B cell (primary cell): ENCODE measurements at places on chromosomes 13 and 19. TPM values are rescaled to one million over a fixed set of nuclear protein-coding genes. Genes with fewer than 3 reads are reported as not detected.

GRCh38 chr13:105466376-105466775, 1069.1 kb downstream of the EFNB2 start:
- DNase-seq = no peak

- no peak for DNase-seq
Observed at GRCh38 chr13:44410328-44410859, 36.8 kb downstream of the SERP2 start.

Gene ZNF546
- 15.7 and 16.6 TPM in 2 replicates for total RNA-seq

DNA sequence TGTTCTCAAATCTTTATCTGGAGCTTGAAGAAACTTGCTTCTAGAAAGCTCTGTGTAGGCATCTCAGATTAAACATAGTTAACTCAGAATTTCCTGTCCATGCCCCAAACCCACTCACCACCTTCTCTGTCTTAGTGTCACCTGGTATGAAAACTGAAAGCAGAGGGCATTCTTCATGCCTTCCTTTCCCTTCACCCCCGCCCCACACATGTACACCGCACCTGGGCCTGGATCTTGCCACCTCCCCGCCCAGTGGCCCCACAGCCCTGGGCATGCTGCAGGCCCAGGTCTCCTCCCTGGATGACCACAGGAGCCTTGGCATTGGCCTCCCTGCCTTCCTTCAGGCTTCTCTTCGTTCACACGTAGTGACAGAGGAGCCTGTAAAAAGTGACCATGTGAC, 15.8 kb downstream of the CFAP97D2 start:
- no peak for DNase-seq

DNA sequence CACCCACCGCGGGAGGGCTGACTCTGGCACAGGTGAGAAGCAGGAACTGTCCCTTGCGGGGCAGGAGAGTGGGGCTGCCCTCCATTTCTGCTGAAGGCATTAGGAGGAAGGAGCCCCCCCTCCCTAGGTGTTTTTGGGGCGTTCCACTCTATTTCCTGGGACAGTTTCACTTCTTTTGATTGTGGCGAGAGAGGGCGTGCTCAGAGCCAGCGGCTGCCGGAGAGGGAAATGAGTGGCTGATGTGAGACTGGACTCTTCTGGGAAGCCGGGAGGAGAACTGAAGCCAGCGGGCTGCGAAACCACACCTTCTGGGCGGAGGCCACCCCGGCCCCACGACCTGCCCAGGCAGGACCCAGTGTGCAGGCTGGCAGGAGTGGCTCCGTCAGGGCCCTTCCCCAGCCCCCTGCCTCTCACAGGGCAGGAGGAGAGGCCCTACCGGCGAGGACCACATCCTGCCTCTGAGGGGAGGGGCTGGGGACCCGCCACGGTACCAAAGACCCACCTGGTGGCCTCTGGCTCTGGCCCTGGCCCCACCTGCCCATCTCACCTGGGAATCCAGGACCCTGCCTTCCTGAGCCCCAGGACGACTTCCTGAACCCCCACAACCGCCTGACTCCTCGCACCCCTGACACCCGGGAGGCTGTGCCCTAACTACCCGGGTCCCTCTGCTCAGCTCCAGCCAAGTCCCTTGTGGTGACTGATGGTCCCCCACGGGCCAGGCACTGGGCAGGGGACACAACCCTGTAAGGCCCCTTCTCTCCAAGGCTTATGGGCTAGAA, 25.9 kb downstream of the MPND start:
- peak; percentile 94 for DNase-seq
